T-helper 9 cell (primary cell): ENCODE measurements at places on chromosomes 5 and 9.

GRCh38 chr9:123284656-123285055, 16.3 kb upstream of the STRBP start:
- no peak for DNase-seq

GRCh38 chr5:14572385-14572784, 9.2 kb upstream of the OTULINL start:
- DNase-seq, result no peak

DNA sequence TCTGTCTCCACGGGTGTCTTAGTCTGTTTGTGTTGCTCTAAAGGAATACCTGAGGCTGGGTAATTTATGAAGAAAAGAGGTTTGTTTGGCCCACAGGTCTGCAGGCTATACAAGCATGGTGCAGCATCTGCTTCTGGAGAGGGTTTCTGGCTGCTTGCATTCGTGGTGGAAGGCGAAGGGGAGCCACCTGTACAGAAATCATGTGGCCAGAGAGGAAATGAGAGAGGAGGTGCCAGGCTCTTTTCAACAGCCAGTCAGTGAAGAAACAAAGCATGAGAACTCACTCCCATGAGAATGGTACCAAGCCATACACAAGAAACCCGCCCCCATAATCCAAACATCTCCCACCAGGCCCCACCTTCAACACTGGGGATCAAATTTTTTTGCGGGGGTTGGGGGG, 53.4 kb downstream of the PFDN1 start:
- no peak for DNase-seq

GRCh38 chr5:169169783-169170182, 131.2 kb downstream of the SLIT3 start:
- DNase-seq, result no peak

DNA sequence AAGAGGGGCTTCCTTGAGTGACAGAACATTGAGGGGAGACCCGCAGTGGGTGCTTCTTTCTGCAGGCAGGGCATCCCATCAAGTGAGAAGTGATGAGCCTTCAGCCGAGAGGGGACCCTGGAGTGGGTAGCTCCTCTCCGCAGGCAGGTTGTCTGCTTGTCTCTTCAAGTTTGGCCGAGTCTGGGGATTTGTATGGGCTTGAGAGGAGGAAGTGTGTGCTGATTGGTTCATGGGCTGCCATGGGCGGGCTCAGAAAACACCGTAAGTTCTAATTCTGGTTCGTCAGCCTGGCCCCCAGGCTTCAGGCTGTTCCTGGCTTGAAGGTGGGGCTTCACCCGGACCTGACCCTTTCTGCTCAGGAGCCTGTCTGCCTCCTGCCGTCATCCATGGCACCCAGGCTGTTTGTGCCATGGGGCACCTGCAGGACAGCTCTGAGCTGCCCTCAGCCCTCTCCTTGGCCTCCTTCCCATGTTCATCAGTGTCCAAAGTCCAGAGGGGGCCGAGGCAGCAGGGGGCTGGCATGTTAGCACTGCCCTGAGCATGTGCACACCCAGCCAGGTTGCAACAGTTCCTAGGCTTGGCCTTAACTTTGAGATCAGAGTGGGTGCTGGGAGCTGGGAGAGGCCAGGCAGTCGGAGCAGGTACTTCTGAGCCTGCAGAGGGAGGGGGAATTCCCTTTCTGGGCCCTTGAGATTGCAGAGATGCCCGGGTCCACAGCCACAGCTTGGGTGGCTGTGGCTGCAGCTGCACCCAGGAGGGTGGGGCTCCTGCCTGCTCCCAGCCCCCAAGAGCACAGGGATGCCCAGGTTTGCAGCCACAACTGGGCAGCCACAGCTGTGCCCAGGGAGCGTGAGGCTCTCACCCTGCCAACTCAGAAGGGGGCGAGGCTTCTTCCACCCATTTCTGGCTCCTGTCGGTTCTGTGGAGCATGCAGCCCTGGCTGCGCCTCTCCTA, 13.5 kb upstream of the DHFR start:
- no peak for DNase-seq

GRCh38 chr5:34977934-34978613, 48.7 kb downstream of the DNAJC21 start:
- no peak for DNase-seq

- no peak for DNase-seq
Measured at GRCh38 chr5:125177340-125177739, 430.9 kb upstream of the ZNF608 start.

- DNase-seq, result no peak
Measured at GRCh38 chr9:89435071-89435823, 62.7 kb downstream of the SEMA4D start.
